Stimulated activated CD4-positive, alpha-beta T cell treated with anti-CD3 and anti-CD28 coated beads, Interleukin-1b, Interleukin-23, amount 100 ng/mL, for 1 hour (primary cell): ENCODE measurements at places on chromosomes 3 and 15.
A peak's percentile ranks its signal among the peaks of the same experiment; 100 is the strongest.

- no peak for DNase-seq
These were observed 418.8 kb upstream of the NR2F2 start for GRCh38 chr15:95911570-95912279.

GRCh38 chr3:46573701-46574100, 7.6 kb upstream of the LRRC2 start:
- no peak for DNase-seq

DNA sequence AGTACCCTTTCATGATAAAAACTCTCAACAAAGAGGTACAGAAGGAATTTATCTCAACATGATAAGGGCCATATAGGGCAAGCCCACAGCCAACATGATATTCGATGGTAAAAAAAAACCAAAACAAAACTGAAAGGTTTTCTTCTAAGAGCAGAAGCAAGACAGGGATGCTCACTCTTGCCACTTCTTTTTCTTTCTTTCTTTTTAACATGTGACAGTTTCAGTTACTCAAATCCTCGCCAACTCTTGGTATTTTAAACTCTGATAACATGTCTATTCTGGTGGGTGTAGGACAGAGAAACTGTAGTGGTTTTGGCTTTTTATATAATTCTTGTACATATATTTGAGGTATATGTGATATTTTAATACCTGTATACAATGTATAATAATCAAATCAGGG, 74.0 kb upstream of the NMNAT3 start:
- DNase-seq = no peak

DNA sequence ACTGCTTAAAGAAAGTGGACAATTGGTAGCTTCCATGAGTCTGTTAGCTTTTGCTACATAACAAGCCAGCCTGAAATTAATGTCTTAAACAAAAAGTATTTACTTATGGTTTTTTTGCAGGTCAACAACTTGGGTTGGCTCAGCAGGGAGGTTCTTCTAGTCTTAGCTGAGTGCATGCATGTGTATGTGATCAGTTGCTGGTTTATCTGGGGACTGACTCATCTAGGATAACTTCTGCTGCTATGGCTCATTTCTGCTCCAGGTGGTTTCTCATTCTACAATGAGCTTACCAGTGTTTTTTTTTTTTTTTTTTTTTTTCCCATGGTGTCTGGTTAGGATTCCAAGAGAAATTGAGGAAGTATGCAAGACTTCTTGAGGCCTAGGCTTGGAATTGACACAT, 244.7 kb downstream of the NSUN3 start:
- DNase-seq = no peak

DNA sequence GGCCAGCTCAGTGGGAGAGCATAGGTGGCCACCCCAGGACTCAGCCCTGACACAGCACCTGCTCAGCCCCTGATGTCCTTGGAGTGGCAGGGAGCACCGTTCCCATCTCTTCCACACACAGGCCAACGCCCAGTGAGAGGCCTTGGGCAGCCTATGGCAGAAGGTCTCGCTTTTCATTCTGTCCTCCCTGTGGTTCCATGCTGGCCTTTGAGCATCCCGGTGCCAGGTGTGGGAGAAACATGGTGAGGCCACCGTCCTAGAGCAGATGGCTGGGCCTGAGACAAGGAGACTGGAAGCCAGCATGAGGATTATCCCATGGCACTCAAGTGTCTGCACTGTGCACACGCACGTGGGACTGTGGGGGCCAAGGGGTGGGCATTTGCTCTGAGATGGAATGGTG, 25.1 kb downstream of the ADCY5 start:
- no peak for DNase-seq

DNA sequence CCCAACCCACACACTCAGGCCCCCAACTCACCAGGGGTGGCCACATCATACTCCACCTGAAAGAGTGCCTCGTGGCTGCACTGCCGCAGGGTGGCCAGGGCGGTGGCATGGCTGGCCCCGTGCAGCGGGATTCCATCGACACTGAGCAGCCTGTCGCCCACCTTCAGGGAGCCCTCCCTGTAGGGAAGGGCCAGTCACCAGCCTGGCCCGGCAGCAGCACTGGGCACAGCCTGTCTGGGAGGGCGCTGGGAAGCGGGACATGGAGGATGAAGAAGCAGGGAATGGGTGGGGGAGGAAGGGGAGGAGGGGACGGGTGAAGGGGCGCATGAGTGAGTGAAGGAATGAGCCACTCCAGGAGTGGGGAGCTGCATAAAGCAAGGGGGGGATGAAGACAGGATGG, 18.5 kb downstream of the GRIP2 start:
- no peak for DNase-seq

GRCh38 chr3:194571491-194572142, 61.6 kb downstream of the TMEM44 start:
- no peak for DNase-seq

DNA sequence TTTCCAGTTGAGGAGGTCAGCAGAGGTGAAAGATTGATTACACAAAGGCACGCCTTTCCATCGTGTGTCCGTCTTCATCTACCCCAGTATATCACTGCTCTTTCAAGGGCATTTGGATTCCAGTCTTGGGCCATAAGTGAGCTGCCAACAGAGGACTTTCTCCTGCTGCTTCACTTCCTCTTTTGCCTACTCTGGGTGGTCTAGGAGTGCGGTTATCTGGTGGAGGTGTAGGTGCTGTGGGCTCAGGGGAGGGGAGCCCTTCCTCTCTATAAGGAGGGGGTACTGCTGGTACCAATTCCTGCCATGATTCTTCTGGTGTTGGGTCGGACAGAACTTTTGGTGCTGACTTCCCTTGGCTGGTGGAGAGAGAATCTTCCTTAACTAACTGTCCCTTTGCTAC, 83.1 kb upstream of the VEPH1 start:
- DNase-seq = no peak

GRCh38 chr15:99721896-99722295, 11.3 kb downstream of the LYSMD4 start:
- no peak for DNase-seq

GRCh38 chr3:18252578-18252977, 172.6 kb downstream of the SATB1 start:
- DNase-seq = no peak

- no peak for DNase-seq
These were observed 51.1 kb downstream of the CMTM7 start for GRCh38 chr3:32442766-32443165.

- no peak for DNase-seq
These were observed 199.5 kb downstream of the KLF13 start for GRCh38 chr15:31525988-31526665.

- no peak for DNase-seq
These were observed 11.3 kb downstream of the ARL8B start for GRCh38 chr3:5133239-5134018.

DNA sequence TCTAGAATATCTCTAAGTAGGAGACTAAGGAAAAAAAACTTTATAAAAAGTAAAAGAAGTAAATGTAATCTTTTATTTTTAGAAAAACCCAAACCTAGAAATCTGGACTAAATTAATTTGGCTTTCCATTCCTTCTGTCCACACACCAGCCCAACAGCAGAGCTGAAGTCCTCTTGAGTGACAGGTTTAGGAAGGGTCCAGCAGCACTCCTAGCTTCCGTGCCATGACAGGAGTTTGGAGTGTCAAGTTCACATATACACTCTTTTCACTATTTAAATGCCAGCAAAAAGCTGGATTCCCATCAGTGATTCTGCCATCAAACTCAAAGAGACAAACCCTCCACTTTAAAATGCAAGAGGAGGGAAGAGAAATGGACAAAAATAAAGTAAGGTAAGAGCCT, 13.1 kb downstream of the PROK2 start:
- no peak for DNase-seq

DNA sequence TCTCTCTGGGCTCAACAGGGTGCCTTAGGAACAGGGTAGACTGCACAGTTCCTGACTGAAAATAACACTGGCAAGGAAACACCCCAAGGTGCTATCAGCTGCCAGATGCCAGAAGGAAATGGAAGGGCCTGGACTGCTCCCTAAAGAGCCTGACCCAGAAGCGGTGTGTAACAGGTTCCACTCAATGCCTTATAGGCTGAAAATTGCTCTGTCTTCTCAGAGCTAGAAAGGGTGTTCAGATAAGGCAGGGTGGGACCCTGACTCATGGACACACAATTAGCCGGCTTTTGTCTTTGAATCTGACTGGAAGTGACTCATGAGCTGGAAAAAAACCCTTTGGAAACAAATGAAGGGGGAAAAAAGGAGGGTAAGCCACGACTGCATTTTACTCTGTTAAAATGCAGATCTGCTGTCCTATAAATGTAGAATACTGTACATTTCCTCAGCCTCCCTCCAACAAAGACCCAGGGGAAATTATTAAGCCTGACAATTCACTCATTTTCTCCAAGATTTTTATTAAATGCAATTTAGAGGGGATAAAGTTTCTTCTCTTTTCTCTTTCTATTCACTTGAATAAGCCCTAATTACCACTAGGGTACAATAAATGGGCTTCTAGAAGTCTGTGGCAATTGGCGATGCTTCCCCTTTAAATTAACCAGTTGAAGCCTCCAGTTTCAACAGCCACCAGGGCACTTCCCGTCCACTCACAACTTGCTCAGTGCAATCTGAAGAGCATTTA, 160.2 kb upstream of the TBL1XR1 start:
- no peak for DNase-seq

- DNase-seq = no peak
These were observed 56.1 kb downstream of the ATP10A start for GRCh38 chr15:25807063-25807462.

GRCh38 chr15:99167201-99167600, 62.3 kb downstream of the SYNM start:
- no peak for DNase-seq

- DNase-seq = peak; percentile 29
These were observed 783 bp downstream of the RNF168 start for GRCh38 chr3:196502775-196503195.

GRCh38 chr3:51819709-51820406, 40.8 kb upstream of the IQCF6 start:
- no peak for DNase-seq
